ENCODE measurements at places on chromosomes 5 and 9.
A peak's percentile ranks its signal among the peaks of the same experiment; 100 is the strongest.

DNA sequence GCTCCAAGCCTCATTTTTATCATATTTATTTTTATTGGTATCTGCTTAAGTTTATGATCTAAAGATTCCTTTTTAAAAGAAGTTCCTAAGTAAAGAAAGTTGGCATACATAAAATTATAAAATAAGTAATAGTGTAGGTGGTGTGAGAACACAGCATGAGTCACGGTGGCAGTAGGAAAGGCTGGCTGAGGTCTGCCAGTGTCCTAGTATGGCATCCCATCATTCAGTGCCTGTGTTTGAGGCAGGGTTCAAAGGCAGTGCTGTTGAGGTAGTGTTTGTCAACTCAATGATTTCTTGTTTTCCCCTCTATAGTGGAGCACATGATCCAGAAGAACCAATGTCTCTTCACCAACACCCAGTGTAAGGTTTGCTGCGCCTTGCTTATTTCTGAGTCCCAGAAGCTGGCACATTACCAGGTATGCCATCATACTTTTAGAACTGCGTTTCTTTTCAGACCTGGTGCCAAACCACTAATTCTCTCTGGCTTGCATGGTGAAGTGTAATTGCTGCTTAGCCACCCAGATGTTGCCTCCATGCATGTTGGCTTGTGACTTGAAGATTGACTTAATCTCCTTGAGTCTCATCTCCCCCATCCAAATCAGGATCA, 18.4 kb downstream of the ZNF346 start:
- DNase-seq = no peak

DNA sequence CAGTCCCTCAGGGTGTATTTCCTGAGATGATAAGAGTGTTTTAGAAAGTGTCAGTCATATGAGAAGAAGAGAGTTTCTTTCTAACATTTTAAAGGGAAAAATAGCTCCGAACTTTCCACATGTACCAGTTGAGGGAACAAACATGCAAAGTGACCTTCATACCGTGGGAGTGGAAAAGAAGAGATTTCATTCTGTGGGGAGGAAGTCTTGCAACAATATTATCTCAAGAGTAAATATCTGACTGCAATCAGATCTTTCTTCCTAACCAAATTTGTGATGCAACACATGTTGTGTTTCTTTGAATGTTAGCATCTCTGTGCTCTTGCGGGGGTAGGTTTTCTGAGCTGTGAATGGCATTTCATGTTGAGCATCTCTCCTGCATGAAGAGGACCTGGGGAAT, 30.6 kb downstream of the ANKRD55 start:
- DNase-seq = no peak

- DNase-seq = no peak
Observed at GRCh38 chr9:83937861-83938455, 16.7 kb upstream of the KIF27 start.

DNA sequence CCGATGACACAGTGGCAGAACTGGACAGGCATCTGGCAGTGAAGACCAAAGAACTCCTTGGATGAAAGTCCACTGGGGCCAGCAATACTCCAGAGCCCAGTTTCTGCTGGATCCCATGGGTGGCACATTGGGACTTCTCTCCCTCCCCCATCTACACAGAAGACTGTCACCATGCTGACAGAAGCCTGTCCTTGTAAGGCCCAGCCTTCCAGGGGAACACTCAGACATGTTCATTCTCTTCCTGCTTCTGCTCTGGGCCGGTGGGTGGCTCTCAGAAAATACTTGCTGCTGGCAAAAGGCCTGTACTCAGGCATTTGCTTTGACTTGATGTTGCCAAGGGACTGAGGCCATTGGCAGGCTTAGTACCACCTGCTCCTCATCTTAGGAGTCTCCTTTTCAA, 48.3 kb upstream of the PTGS1 start:
- no peak for DNase-seq

GRCh38 chr5:95942968-95943367, 18.7 kb downstream of the ELL2 start:
- no peak for DNase-seq

DNA sequence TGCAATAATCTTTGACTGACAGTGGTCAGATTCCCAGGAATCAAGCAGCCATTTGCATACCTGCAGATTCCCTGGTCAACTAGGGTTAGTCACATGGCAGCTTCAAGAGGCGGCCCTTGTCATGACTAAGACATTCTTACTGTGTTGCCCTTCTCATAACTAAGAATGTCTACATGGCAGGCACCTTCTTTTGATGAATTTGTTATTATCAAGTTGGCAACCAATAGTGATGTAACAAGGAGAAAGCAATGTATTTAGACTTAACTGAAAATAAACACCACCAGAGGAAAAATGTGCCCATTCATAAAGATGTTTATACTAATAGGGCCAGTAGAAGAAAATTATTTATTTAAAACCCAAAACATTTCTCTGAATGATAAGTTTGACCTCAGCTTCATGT, 215.6 kb downstream of the TLE1 start:
- no peak for DNase-seq

DNA sequence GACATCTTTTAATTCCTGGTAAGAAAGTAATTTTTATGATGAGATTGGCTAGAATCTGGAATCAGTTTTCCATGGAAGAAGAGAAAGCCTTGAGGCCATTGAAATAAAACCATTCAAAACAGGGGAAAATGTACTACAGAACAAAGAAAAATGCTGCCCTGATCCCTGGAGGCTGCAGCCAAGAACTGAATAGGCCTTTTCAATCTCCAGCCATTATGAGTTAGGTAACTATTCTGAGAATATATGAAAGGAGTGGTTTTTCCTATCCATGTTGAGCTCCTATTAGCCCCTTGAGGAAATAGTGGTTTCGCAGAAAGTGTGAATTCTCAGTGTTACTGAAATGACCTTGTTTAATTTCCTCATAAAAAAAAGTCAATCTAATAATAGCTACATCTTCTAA, 408.5 kb upstream of the GRAMD2B start:
- DNase-seq = no peak

DNA sequence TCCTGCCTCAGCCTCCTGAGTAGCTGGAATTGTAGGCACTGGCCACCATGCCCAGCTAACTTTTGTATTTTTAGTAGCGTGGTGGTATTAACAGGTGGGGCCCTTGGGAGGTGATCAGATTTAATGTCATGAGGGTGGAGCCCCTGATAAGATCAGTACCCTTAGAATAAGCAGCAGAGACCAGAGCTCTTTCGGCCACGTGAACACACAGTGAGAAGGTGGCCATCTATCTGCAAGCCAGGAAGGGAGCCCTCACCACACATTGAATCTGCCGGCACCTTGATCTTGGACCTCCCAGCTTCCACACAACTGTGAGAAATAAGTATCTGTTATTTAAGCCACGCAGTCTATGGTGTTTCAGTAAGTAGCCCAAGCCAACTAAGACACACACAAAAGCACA, 22.5 kb downstream of the TBC1D2 start:
- DNase-seq = no peak

DNA sequence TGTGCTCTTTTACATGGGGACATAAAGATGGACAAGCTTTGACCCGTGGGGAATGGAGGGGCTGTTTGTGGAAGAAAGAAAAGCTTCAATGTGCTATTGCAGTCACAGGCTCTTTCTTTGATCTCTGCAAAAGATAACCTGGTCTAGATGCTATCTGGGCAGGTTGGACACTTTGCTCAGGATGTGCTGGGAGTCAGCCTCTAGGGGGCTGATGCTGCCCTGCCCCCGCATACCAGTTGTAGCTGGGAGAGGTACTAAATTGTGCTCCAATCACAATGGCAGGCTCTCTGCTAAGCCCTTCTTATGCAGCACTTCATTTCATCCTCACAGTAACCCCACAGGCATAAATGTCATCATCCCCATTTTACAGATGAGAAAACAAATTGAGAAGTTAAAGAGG, 67.2 kb downstream of the PSD2 start:
- no peak for DNase-seq

GRCh38 chr5:107302441-107302840, 368.3 kb downstream of the EFNA5 start:
- no peak for DNase-seq

DNA sequence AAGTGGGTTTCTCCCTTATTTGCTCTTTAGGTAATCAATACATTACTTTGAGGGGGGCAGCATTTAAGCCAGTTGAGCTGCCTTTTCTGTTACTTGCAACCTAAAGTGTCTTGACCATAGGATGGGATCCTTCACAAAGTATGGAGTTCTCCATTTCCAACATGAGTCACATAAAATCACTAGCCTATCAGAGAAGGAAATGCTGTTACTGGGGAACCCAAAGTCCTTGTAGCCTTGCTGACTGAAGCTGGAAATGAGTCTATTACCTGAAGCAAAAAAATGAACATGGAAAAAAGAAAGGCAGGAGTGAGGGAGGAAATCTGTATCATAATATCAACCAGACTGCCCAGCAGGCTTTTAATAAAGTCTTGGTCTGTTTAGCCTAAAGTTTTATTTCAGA, 42.8 kb upstream of the SLIT3 start:
- DNase-seq = no peak

GRCh38 chr5:1706021-1706420, 93.6 kb downstream of the MRPL36 start:
- DNase-seq = no peak

DNA sequence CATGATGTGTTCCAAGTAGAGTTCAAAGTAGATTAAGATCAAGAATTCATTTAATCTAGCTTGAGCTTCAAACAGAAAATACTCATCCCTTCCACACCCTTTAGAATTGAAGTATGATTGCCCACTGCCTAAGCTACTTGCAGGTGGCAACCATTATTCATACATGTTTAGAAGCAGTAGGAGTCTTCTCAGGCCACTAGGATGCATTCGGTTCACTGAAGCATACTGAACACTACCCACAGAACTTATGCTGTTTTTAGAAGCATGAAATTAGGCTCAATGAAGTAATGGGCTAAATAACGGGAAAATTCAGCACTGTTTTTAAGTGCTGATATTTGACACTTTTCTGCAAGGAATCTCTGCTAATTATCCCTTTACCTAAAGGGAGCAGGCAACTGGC, 263.4 kb downstream of the DEPDC1B start:
- no peak for DNase-seq

- DNase-seq = no peak
Observed at GRCh38 chr9:79408200-79408599, 163.6 kb upstream of the TLE4 start.

- peak; percentile 67 for DNase-seq
Observed at GRCh38 chr5:80198399-80198798, 57.4 kb downstream of the SERINC5 start.

- DNase-seq = no peak
Observed at GRCh38 chr9:82571540-82571939, 491.4 kb downstream of the RASEF start.

GRCh38 chr5:170885256-170885655, 23.4 kb downstream of the RANBP17 start:
- DNase-seq = no peak

DNA sequence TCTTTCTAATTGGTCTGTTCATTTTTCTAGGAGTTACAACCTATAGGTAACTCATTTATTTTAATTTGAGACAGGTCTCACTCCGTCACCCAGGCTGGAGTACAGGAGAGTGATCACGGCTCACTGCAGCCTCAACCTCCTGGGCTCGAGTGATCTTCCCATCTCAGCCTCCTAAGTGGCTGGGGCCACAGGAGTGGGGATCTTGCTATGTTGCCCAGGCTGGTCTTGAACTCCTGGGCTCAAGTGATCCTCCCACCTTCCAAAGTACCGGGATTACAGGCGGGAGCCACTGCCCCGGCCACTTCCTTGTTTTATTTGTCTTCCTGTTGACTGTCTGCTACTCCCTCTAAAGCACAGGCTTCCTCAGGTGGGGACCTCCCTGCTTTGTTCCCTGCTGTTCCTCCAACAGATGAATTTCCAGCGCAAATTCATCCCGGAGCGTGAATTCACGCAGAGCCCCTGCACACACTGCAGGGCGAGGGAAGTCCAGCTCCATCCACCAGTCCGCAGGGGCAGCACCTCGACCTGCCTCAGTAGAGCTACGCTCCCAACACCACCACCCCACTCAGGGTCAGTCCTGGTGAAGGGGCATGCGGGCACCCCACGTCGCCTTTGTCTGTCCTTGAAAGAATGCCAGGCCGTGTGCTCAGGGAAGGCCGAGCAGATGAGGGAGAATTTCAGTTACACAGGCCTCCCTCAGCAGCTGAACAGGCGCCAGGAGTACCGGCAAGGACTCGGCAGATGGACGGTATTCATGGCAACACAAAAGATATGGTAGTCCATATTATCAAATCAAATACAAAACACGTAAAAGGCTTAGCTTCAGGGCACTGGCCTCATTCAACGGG, 6.3 kb downstream of the QSOX2 start:
- DNase-seq = no peak

GRCh38 chr9:103485138-103485537, 490.0 kb downstream of the CYLC2 start:
- DNase-seq = no peak

DNA sequence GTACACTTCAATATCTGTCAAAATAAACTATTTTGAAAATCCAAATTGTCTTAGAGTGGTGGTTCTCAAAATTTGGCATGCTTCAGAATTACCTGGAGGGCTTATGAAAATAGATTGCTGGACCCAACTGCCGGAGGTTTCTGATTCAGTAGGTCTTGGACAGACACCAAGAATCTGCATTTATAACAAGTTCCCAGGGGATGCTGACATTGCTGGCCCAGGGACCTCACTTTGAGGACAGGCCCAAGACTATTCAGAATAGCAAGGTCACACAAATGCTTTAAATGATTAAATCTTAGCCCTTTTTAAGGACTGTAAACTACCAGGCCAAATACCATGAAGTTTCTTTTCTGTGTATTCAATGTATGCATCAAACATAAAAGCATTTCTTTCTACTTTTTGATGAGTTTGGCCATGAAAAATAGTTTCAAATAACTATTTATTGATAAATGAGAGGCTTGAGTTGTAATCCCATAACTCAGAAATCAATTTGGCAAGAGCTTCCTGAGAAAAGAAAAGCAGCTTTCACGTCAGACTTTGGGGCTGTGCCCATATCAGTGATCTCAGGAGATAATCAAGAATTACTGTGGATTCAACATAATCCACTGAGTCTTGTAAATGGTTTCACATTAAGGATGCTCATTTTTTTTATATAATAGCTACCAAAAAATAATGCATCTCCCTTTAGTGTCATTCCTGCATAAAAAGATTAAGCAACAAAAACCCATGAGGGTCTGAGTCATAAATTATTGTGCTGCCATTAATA, 191.4 kb downstream of the FRMD3 start:
- no peak for DNase-seq

- no peak for DNase-seq
Observed at GRCh38 chr9:69455311-69455710, 130.3 kb downstream of the ENTREP1 start.

- no peak for DNase-seq
Observed at GRCh38 chr9:99850736-99851499, 29.2 kb downstream of the NR4A3 start.

DNA sequence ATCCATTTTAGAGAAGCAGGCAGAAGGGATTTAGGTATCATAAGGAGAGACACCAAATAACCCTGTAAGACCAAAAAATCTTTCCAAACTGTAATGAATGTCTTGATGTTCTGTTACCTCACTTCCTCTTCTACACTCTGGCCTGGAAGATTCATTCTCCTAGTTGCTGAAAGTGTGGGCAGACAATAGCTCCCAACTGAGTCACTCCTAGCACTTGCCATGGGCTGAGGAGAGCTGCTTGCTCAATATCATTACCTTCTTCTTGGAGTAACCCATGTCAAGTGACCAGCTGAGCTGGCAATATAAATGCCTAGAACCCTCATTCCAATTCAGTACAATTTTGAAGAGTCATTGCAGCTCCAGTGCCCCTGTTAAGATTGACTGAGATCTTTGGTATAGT, 1985.5 kb upstream of the CDH6 start:
- no peak for DNase-seq

Data from Right ventricle myocardium superior (tissue), 1 donor.